ENCODE measurements at places on chromosomes 5 and 9.
A peak's percentile ranks its signal among the peaks of the same experiment; 100 is the strongest.

DNA sequence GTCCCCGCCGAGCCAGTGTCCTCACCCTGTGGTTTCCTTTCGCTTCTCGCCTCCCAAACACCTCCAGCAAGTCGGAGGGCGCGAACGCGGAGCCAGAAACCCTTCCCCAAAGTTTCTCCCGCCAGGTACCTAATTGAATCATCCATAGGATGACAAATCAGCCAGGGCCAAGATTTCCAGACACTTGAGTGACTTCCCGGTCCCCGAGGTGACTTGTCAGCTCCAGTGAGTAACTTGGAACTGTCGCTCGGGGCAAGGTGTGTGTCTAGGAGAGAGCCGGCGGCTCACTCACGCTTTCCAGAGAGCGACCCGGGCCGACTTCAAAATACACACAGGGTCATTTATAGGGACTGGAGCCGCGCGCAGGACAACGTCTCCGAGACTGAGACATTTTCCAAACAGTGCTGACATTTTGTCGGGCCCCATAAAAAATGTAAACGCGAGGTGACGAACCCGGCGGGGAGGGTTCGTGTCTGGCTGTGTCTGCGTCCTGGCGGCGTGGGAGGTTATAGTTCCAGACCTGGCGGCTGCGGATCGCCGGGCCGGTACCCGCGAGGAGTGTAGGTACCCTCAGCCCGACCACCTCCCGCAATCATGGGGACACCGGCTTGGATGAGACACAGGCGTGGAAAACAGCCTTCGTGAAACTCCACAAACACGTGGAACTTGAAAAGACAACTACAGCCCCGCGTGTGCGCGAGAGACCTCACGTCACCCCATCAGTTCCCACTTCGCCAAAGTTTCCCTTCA lies 1.4 kb downstream of the GLIS3 start:
- DNase-seq: peak; percentile 6

- DNase-seq: no peak
Measured at GRCh38 chr9:113356686-113357292, 7.4 kb downstream of the BSPRY start.

GRCh38 chr9:134733480-134734232 lies 92.1 kb downstream of the COL5A1 start:
- DNase-seq: no peak

DNA sequence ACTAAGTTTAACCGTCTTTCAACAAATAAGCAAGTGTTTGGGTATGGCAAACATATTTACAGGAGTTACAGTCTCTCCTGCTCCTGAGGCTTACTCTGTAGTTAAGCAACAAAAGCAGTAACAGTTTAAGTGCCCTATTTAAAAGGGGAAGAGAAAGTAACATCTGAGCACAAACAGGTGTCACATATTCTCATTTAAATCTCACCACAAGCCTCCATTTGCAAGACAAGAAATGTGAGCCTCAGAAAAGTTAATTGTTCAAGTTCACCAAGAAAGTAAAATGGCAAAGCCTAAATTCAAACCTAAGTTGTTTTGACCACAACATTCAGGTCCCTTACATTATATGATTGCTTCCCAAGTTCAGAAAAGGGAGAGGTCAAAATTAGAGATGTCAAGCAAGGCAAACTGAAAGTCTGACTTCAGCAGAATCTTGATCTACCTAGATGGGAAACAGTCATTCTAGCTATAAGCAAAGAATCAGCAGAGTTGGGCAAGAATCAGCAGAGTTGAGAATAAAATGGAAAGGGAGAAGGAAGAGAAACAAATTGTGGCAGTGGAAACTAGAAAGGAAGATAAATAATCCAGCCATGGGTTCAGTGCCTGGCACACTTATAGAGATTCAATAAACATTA lies 93.4 kb downstream of the STRBP start:
- no peak for DNase-seq

DNA sequence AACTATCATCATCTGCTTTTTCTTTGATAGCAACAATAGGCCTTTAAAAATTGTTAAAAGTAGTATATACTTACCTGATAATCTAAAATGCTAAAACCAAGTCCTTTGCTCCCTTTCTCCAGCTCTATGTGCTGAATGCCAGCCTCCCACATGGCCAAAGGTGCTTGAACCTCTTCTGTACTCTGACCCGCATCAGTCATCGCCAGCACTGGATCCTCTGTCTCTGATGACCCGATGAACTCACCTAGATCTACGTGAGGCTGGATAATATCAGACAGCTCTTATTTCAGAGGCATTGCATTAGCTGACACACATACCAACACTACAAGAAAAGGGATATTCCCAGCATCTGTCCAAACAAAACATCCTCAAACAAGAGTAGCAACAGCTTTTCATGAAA lies 89.5 kb downstream of the MPDZ start:
- no peak for DNase-seq

GRCh38 chr5:133154274-133155075 lies 102.7 kb downstream of the HSPA4 start:
- DNase-seq: no peak

DNA sequence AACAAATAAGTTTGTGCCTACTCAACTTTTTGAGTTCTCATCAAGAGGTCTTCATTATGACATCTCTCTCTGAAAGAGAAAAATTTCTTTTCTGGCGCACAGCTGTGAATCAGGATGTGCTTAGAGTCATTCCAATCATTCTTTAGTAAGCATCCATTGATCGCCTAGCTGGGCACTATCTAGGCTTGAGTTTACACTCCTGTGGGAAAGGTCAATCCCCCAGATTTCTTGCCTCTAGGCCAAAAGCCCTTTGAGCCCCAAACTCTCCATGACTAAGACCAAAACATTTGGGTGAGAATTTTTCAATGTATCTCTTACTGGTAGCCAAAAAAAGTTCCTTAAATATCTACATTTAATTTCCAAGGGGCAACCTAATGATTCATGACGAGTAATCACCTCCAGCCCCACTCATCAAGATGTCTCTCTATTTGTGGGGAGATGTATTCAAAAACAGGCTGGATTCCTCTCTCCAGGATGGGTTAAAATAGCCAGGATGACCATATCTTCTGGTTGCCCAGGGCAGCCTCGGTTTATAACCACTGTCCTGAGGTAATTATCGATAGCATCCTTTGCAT lies 101.7 kb downstream of the GNA14 start:
- no peak for DNase-seq

DNA sequence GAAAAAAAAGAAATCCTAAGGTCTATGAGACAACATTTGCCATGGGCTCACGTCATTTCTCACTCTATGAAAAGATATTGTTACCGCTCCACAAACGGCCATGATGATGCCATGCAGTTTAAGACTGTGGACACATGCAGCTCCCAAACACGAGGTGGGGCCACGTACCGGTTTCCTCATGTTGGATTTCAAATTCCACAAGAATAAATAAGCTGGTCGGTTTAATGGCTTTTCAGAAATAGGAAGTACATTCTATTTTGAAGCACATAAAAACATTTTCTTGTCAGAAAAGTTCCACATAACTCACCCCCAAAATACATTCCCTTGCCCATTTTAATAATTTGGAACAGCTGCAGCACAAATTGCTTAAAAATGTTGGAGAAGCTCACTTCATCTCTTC lies 130.6 kb downstream of the MYO10 start:
- DNase-seq: no peak

DNA sequence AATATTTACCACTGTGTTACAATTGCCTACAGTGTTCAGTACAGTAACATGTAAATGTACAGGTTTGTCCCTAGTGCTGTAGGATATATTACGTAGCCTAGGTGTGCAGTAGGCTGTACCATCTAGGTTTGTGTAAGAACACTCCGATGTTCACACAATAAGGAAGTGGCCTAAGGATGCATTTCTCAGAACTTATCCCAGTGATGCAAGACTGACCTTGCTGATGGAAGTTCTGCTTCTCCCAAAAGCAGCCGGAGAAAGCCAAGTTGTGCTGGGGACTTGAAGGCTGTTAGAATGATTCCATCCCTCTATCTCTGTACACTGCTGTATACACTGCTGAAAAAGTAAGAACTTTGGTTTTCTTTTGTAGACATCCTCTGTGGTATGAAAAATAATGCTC lies 21.6 kb downstream of the NEUROG1 start:
- DNase-seq: no peak

GRCh38 chr5:135445306-135445985 lies 1.7 kb downstream of the DCANP1 start:
- DNase-seq: no peak

DNA sequence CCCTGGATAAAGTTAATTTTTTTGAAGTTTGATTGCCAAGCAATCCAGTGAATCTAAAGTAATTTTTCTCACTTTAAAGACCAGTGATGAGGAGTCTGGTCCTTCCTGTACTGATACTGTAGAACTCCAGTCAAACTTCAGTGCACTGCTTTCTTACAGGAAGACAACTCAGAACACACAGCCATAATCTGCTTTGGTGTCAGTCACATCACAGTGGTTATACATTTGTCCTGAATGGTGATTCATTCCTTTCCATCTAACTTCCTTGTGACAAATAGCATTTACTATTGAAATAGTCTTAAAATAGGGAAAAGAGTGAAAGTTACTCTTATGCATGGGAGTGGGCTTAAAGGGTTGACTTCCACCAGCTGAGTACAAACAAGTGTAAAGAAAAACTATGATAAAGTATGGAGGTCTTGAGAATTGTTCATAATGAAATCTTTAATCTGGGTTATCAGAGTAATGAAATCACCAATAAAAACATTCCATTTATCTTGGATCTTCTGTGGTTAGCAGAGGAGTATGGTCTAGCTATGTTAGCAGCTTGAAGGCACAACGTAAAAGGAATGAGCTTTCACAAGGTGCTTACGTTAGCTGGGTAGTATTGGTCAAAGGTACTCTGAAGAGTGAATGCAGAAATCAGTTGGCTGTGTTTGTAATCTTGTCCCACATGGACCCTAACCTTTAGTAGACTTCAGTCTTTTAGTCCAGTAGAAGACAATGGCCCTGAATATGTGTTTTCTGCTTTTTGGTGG lies 41.5 kb downstream of the DCP2 start:
- DNase-seq: no peak

DNA sequence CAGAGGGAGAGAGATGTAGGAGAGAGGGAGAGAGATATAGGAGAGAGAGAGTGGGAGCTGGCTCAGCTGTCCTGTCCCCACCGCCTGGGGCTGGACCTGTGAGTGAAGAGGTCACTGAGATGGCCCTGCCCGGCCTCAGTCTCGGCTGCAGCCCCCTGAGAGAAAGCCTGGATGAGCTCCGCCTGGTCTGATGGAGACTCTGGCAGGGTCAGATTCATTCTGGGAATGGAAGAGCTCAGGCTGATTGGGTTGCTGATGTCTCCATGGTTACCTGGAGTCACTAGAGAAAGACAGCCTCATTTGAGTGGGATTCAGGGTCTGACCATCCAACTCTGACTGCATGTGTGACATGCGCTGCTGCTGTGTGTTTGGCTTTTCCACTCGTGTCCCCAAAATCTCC lies 27.1 kb upstream of the SEMA4D start:
- no peak for DNase-seq

DNA sequence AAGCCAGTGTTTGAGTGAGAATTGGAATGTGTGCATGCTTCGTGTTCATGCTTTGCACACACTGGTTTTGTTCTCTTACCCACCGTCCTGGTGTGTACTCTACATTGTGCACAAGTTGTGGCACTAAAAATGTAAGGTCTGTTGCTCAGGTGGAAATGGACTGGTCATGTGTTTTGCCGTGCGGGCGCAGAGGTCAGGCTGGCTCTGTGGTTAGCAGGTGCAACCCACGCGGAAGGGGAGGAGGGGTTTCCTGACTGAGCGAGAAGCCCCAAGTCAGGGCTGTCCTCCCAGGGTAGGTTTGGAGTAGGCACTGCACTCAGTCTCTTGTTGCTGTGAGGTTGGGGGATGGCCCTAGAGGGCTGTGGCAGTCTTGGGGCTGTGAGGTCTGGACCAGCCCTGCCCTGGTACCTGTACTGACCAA lies 86.6 kb downstream of the EHMT1 start:
- DNase-seq: no peak

- DNase-seq: no peak
Measured at GRCh38 chr9:121556580-121556979, 56.9 kb upstream of the GGTA1 start.

Measured in activated T-helper 1 cell treated with anti-CD3 and anti-CD28 coated beads, Interleukin-2, amount 50 U/mL, for 16 hours (primary cell).